ENCODE measurements at places on chromosomes 1 and 21.

DNA sequence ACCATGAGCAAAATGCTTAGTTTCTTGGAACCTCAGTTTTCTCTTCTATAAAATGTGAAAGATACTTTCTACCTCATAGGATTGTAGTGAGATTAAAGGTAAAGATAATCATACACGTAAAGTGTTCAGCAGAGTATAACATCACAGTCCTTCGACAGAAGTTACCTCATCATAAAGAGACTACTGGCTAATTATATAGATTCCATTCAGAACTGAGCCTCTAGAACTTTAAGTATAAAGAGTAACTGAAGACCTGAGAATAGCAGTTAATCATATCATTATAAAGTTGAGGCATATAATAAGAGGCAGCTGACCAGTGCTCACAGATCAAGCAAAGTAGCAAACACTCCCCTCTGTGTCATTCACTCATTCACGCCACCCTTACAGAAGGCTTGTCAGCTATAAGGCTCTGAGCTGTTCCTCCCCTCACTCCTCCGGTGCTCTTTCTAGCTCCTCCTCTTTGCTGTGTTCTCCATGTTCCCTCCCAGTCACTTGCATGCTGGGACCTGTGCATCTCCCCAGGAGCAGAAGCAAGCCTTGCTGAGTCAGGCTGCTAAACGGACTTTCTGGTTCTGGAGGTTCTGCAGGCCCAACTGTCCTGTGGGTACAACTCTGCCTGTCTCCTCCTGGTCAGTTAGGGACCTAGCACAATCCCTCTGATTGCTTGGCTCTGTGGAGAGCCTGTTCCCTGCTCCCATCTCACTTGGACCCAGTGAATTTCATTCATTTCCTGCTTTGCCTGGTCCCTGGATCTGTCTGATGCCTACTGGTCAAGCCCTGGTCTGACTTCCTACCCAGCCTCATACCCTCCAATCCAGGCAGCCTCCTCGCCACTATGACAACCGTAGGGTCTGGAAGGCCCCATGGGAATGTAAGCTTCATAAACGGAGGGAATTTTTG lies 28.3 kb upstream of the LY9 start:
- DNase-seq: no peak

DNA sequence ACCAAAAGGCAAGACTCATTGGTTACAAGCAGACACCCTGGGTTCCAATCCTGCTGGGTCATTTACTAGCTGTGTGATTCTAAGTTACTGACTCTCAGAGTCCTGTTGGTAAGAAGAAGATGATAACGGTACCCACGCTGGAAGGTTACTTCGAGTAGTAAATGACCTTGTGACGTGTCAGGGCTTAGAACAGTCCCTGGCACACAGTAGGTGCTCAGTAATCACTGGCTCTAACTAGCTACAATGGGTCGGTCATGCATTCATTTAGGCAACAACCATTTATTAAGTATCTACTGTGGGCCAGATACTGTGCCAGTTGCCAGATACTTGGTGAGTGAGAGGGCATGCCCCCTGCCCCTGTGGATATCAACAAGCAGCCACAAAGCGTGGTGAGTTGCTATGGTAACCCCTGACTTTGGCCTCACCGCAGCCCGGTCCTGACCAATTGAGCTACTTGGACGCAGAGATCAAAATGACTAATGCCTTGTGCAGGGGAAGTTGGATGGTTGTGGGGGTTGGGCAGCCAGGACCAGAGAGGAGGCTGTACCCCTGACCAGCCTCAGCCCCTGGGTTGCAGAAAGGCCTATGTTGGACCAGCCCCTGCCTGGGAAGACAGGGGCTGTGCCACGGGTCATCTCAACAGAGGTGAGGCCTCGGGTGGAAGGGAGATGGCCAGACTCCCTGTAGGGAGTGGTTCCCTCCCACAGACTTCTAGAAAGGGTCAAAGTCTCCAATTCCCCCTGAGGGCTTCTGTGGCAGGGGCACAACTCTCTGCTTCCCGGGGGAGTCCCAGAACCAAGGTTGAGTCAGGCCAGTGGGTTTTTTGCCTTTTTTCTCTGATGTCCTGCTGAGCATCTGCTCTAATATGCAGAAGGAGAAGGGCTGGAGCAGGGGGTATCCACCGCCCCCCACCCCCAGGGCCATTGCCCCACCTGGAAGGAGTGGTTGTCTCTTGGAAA lies 16.0 kb downstream of the DHRS3 start:
- peak; percentile 51 for DNase-seq

DNA sequence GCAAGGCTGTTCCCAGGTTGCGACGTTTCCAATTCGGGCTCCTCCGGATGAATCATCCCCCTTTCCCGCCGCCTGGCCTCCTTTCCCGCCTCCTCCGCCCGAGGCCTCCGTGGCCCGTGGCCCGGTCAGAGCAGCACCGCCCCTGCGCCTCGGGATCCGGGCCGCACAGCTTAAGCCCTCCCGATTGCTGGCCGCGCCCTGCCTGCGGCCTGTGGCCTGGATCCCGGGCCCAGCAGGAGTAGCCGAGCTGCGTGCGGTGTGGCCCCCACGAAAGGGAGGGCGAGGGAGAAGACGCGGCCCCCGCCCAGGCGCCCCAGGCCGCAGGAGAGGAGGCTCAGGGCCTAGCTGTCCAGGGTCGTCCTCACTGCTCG lies 1.0 kb downstream of the TMEM200B start:
- DNase-seq: peak; percentile 65

DNA sequence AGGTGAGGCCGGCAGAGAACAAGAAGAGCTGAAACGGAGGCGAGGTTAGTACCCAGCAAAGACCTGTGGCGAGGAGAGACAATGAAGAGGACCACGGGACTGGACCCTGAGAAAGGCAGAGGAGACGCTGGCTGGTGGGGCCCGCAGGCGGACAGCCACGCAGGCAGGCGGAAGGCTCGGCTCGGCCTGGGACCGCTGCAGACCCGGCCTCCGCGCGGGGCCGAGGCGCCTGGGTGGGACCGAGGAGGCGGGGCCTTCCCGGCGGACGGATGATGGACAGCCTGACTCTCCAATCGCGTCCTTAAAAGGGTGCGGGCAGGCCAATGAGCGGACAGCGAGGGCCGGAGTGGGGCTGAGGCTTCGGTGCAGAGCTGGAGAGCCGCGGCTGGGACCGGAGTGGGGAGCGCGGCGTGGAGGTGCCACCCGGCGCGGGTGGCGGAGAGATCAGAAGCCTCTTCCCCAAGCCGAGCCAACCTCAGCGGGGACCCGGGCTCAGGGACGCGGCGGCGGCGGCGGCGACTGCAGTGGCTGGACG lies at the start of gene MPZL1:
TSS of gene MPZL1 (plus strand) at position 366 of the 535 bp plus-strand sequence. CDS start 170 bp downstream, outside the sequence.
- peak; percentile 97 for DNase-seq

DNA sequence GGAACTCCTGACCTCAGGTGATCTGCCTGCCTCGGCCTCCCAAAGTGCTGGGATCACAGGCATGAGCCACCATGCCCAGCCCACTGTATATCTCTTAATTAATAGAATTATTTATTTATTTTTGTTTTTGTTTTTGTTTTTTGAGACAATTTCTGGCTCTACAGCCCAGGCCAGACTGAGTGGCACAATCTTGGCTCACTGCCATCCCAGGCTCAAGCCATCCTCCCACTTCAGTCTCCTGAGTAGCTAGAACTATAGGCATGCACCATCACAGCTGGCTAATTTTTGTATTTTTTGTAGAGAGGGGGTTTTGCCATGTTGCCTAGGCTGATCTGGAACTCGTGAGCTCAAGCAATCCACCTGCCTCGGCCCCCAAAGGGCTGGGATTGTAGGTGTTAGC lies 15.7 kb upstream of the WDTC1 start:
- DNase-seq: no peak
